ENCODE measurements at places on chromosomes 12 and 14. TPM values are rescaled to one million over a fixed set of nuclear protein-coding genes. Genes with fewer than 3 reads are reported as not detected.

The RIMBP2 gene
- total RNA-seq = 0.38 TPM

The CMA1 gene
- not detected for total RNA-seq

The TAMALIN gene
- 0.98 TPM for total RNA-seq

The HOXC11 gene
- 1.3 TPM for total RNA-seq

The USP44 gene
- 0.16 TPM for total RNA-seq

The OTUB2 gene
- total RNA-seq = 3.7 TPM

The ART4 gene
- total RNA-seq = not detected

The KRT77 gene
- total RNA-seq = not detected

The RAD51AP1 gene
- total RNA-seq = 15.8 TPM

The CLEC7A gene
- total RNA-seq = not detected

The TAS2R14 gene
- total RNA-seq = 2.2 TPM

The RASSF9 gene
- total RNA-seq = 1.3 TPM

The IFI27 gene
- 3.8 TPM for total RNA-seq

The CDC42BPB gene
- 141 TPM for total RNA-seq

The CLEC2A gene
- not detected for total RNA-seq

The LRRC23 gene
- total RNA-seq = 11.8 TPM
